ENCODE measurements at places on chromosomes 3 and 15.

- DNase-seq, result no peak
Measured at GRCh38 chr3:70580021-70580420, 267.6 kb upstream of the MDFIC2 start.

GRCh38 chr3:49004352-49005302 is 2.6 kb upstream of the WDR6 start:
- DNase-seq, result no peak

- DNase-seq, result no peak
Measured at GRCh38 chr3:50627407-50628051, 10.6 kb downstream of the MAPKAPK3 start.

DNA sequence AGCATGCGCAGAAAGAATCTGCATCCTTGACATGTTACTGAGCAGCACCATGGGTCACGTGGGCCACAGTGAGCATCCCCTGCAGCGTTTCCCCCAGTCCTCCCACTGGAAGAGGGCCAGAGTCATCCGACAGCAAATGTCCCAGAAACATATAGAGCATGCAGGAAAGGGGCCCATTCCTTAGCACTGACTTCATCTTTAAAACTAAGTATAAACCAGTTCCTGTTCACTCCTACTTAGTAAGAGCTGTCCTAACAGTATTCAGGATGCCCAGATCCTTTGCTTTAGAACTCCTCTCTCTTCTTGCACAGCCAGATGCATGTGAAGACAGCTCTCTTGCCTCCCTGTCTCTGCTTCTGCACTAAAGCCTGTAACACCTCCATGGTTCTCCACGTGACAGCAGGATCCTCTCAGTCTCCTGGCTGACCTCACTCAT is 79.3 kb upstream of the OXTR start:
- DNase-seq, result no peak

GRCh38 chr3:68483041-68483440 is 449.3 kb downstream of the TAFA4 start:
- no peak for DNase-seq

DNA sequence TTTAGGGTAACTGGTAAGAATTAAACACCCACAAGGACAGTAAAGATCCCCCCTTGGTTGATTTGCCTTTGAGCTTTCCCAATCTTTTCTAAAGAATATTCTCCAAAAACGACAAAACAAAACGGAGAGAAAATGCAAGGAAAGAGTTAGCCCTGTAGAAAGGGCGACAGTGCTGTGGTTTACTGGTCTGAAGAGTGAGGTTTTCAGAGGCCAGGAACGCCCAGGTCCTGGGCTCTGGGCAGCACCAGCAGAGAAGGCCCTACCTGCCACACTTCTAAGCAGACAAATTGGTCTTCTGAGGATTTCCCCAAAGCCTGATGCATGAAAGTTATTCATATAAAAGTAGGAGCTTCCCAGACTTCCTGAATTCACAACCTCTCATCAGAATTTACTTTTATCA is 119.3 kb downstream of the KCNMB2 start:
- DNase-seq, result no peak

DNA sequence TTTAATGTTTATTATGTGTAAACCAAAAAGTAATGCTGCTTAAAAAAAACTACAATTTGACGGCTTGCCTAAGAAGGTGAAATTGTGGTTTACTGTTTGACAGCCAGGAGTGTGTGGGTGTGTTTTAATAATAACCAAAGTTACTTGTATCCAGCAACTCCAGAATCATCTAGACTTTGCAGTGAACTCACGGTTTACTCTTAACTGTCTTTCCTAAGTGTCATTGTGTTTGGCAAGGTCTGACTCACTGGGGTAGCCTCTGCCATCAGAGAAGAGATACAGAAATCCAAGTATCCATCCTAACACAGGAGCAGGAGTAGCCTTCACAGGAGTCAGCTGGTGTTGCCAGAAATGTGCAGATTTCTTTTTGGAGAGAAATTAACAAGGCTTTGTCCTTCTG is 151.1 kb downstream of the CTNNB1 start:
- DNase-seq, result no peak

DNA sequence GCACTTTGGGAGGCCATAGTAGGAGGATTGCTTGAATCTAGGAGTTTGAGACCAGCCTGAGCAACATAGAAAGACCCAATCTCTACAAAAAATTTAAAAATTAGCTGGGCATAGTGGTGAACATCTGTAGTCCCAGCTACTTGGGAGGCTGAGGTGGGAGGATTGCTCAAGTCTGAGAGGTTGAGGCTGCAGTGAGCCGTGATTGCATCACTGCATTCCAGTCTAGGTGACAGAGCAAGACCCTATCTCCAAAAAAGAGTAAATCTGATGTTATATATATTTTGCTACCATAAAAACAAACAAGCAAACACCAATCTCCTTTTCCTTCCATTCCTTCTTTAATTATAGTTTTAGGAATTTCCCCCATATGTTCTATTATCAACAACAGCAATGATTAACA is 74.2 kb upstream of the RNU6-1 start:
- DNase-seq, result no peak

GRCh38 chr3:121914081-121914998 is 20.1 kb downstream of the SLC15A2 start:
- no peak for DNase-seq

GRCh38 chr3:58474348-58474911 is 17.5 kb upstream of the KCTD6 start:
- DNase-seq, result no peak

DNA sequence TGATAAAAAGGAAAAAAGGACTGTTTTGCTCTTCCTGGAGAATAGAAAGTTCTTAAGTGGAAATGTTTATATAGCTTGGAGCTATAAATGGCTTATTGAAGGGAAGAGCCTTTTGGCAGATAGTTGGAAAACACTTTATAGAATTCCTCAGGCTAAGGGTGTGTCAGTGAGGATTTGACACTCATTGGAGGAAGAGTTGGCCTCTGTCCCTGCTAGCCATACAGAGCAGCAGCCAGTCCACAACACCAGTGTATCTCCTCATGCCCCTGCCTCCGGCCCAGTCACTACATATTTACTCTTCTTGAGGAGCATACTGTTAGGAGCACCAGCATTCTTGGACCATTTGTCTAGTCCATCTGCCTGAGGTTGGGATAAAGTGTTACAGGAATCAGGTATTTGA is 36.2 kb downstream of the KLHL18 start:
- DNase-seq, result no peak

DNA sequence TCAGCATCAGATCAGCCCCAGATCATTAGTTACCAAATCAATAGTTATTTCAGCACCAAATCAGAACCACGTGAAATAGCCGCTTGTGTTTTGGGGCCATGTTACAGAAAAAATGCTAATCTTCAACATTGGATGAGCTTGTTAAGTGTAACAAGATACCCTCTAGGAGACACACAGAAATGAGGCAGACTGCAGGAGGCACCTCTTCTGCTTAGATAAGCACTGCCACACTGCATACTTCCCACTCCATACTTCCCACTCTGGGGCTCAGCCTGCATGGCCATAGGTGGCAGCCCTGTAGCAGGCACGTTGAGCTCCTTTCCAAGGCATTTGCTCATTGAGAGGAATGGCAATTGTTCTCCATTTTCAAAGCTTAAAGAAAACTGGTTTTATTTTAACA is 73.3 kb downstream of the CHCHD6 start:
- no peak for DNase-seq

DNA sequence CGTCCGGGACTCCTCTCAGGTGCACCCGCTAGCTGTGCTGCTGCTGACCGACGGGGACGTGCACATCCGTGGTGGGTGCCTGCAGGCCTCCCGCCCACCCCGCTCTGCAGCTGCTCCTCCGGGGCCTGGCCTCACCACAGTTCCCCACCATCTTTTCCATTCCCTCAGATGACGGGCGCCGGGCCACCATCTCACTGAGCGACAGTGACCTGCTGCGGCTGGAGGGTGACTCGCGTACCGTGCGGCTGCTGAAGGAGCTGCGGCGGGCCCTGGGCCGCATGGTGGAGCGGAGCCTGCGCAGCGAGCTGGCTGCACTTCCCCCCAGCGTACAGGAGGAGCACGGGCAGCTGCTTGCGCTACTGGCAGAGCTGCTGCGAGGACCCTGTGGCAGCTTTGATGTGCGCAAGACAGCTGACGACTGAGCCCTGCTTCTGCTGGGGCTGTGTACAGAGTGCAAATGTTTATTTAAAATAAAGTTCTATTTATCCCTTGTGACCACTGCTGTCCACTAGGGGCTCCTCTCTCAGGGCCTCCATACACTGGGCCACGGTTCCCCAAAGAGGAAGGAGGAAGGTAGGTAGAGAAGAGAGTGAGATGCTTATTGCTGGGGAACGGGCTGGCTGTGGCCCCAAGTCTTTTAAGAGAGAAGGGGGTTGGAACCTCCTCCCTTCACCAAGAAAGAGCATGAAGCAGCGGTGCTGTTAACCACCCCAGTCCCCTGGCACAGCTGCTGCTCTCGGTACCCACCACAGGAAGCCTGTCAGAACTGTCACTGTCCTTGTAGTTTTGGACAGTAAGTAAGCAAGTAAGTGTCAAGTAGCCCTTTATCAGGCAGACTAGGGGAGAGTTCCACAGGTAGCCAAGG is 47.0 kb downstream of the DHX30 start:
- DNase-seq, result no peak

DNA sequence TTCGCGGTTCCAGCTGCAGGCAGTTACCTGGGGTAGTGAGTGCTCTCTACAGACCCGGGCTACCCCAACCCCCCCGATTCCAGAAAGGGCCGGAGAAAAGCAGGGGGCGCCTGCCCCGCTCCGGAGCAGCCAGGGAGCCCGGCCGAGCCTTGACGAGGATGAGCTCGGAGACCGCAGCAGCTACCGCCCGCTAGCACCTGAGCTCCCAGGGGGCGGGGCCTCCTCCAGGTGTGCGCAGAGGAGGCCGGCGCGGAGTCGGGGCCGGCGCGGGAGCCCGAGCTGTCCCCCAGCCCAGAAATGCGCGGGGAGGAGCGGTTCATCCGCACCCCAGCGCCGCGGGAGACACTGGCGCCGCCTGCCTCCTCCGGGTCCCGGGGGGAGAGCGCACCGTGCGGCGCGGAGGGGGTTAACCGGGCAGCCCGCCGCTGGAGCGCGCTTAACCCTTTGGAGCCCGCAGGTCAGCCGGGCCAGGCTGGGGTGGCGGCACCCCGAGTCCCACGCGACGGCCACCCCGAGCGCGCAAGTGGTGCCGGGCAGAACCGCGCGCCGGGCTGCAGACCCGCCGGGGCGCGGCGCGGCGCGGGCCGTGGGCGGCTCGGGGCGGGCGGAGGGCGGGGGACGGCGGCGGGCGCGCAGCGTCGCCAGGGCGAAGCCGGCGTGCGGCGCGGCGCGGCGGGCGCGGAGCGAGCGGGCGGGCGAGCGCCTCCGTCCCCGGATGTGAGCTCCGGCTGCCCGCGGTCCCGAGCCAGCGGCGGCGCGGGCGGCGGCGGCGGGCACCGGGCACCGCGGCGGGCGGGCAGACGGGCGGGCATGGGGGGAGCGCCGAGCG is at the start of gene CACNA1D:
Gene CACNA1D, plus strand, starts transcription at position 649 of the 829 bp plus-strand sequence. CDS start 556 bp downstream, outside the sequence.
- no peak for DNase-seq
